Activated CD4-positive, alpha-beta memory T cell treated with anti-CD3 and anti-CD28 coated beads for 36 hours (primary cell): ENCODE measurements at places on chromosomes 2 and 18. TPM values are rescaled to one million over a fixed set of nuclear protein-coding genes. Genes with fewer than 3 reads are reported as not detected.

DNA sequence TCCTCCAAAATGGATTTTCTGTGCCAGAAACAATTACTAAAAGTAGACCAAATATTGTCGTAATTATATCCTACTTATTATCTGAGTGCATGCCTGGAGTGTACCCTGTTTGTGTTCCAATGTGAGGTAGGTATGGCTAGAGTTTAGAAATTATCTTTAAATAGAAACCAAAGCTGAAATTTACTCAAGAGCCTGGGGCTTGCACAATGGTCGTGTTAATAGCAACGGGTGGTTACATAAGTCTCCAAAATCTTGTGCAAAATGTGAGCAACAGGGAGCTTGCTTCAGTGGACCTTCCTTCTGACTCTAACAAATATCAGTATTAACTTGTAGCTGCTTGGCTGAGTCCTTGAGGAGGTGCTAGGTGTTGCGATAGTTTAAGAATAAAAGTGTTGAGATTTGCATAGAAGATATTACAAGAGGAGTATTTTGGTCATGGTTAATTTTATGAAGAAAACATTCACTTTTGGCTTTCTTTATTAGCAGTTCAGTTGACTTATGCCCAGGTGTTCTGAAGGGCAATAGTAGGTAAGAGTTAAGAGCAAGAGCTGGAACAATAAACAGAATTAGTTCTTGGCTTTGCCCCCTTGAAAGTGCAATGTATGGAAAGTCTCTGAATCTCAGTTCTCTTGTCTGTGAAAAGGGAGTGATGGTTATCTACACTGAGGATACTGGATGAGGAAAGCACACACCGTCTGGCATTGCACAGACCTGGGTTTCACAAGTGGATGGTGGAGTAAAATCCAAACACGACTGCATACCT is 4.6 kb downstream of the CXCR4 start:
- no peak for DNase-seq

DNA sequence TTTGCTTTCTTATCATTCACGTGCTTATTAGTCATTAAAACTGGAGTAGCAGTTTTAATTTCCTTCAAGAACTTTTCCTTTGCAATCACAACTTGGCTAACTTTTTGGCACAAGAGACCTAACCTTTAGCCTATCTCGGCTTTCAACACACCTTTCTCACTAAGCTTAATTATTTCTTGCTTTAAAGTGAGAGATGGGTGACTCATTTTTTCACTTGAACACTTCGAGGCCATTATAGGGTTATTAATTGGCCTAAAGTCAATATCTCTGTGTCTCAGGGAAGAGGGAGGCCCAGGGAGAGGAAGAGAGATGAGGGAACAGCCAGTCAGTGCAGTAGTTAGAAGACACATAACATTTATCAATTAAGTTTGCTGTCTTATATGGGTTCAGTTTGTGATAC is 289.8 kb downstream of the RBM43 start:
- DNase-seq: no peak

GRCh38 chr18:75784390-75784789 is 356.9 kb upstream of the SMIM21 start:
- DNase-seq: no peak

GRCh38 chr2:11862049-11862448 is 115.6 kb downstream of the LPIN1 start:
- no peak for DNase-seq

- no peak for DNase-seq
Measured at GRCh38 chr2:219642069-219642454, 14.6 kb downstream of the SLC4A3 start.

- DNase-seq: no peak
Measured at GRCh38 chr2:239898292-239898925, 126.7 kb downstream of the NDUFA10 start.

DNA sequence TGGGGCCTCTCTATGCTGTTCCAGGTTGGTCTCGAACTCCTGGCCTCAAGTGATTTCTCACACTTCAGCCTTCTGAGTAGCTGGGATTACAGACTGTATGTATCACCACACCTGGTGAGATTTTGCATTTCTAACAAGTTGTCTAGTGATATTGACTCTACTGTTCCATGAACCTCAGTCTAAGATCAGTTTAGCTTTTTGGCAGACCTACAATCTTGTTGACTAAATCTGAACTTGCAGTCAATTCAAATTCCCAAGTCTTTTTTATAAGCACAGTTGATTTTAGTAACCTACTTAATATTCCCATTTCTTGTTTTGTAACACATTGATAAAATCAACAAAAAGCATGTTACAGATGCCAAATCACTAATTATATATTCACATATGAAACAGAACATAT is 266.1 kb upstream of the CYP26B1 start:
- DNase-seq: no peak

GRCh38 chr2:14634489-14635390 is 2.2 kb downstream of the LRATD1 start:
- DNase-seq: peak; percentile 36

DNA sequence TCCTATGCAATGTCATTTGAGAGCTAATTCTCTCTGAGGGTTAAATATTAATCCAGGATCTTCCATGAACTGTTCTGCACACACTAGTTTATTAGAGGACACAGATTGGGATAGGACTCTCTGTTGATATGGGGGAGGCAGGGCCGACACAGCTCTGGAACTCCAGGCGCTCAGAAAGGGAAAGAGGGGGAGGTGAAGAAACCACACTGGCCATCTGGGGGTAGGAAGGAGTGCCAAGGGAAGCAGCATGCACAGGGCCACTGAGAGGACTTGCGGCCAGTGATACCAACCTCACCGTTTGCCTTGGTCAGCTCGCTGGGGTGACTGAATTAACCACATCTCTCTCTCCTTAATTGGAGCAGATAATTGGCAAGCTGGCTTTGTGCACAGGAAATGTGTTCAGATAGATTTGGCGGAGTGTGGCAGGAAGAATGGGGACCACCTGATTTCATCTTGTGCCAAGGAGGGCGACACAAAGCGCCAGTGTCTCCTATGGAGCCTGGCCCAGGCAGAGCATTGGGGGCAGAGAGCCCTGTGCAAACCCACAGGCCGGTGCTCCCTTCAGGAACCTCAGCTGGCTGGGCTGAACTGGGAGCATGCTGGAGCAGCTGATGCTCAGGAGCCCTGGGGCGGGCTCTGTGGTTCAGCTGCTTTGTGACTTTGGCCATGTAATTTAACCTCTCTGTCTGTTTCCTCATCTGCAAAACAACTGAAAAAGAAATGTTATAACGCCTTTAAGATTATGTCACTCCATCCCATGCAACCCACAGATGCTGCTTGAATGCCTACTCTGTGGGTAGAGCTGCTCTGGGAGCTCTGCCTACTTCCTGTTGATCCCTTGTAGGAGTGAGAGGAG is 114.7 kb upstream of the STON1 start:
- DNase-seq: no peak

GRCh38 chr18:811892-812375 is at the start of gene YES1:
Gene YES1, minus strand, starts transcription at chr18:812242. Its CDS starts 55,415 bp downstream, at chr18:756827.
- DNase-seq: no peak

DNA sequence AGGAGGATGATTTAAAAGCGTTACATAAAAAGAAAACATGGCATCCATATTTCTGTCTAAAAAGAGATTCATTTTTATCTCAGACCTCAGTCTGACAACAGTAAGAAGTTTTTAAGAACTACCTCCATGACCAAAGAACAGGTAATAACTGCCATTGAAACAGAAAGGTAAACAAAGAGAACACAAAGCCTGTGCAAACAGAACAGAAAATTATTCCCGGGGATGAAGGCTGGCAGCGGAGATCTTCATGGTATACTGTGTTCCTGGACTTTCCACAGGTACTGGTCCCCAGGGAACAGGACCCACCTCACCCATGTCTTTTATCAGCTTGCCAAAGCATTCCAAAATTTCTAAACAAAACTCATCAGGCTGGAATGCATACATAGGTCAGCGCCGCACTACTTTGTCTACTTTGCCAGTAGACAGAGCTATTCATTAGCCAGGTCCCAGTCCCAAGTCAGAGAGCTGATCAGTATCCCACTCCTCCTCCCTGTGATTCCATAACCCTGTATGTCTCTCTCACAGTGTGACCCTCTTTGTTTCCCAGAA is 277.3 kb downstream of the MBD2 start:
- DNase-seq: no peak

- no peak for DNase-seq
Measured at GRCh38 chr2:217468042-217468830, 534.6 kb downstream of the TNS1 start.

- DNase-seq: no peak
Measured at GRCh38 chr2:139992078-139992477, 1211.9 kb upstream of the NXPH2 start.

DNA sequence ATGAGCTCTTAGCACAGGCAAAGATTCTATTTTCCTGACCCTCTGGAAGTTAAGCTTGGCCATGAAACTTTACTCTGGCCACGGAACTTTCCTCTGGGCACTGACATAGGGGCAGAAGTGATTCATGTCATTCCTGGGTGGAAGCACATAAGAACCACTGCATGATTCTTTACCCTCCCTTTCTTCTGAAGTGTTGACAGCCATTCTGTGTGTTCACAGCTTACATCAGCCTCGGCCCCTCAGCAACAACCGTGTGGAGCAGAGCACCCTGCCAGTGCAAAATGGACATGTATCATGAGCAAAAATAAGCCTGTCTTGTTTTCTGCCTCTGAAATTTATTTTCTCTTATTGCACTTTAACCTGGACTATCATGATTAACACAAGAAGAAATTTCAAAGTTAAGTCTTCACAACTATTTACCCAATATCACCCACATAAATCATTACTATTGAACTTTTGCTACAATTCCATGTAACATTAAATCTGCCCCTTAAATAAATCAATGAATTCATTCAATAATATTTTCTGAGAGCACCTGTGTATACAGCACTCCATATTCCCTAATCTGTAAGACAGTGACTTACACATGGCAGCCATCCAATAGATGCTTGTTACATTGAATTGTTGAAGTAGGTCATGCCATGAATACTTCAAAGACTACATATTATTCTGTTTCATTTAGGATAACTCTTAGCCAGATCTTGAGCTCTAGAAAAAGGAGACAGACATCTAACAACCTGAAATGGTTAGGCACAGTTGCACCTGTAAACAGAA is 531.9 kb downstream of the IRS1 start:
- DNase-seq: no peak

GRCh38 chr18:74183130-74183529 is 34.8 kb downstream of the TIMM21 start:
- DNase-seq: no peak

DNA sequence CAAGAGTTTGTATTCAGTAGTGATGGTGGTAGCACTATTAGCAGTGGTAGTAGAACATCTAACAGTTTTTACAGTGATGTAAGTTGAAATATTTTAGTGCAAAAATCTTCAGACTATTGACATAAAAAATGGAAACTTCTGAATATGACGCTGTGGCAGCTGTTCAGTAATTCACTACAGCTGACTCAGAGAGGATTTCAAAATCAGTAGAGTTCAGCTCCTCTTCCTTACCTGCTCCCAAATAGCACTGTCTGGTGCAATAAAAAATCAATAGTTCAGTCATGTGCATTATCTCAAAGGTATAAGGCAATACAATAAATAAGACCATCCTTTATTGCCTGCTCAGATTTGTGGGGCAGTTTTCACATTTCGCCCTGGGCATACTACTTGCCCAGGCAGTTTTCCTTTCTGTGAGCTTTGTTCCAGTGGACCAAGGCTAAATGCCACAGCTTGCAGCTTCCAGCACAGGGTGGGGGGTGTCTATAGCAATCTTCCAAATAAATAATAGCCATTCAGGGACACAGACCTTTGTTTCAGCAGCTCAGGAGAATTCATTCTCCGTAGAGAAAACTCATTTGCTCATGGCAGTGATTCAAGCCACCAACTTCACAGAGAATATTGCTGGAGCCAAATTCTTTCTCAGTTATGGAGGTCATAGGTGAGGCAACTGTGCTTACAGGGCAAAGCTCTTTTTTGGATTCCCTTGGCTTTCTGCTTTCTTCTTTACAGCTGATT is 33.9 kb upstream of the GORASP2 start:
- no peak for DNase-seq

GRCh38 chr18:55343396-55344073 is 244.5 kb downstream of the TCF4 start:
- DNase-seq: no peak

GRCh38 chr18:58313491-58314032 is 269.5 kb downstream of the NEDD4L start:
- no peak for DNase-seq

DNA sequence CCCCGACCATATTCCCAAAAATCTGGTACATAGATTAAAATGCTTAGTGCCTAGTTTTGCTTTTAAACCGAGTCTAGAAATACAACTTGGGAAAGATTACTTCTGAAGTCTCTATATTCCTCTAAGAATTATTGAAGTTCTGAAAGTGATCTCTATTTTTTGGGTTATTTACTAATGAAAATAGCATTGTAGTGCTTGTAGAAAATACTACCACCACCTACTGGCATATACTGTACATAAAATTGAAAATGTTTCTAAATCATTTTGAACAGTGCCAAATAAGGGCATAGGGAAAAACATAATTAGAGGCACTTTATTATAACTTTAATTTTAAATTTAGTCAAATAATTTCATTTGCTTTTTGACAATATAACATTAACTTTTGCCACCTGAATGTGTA is 1399.6 kb upstream of the ZEB2 start:
- no peak for DNase-seq

DNA sequence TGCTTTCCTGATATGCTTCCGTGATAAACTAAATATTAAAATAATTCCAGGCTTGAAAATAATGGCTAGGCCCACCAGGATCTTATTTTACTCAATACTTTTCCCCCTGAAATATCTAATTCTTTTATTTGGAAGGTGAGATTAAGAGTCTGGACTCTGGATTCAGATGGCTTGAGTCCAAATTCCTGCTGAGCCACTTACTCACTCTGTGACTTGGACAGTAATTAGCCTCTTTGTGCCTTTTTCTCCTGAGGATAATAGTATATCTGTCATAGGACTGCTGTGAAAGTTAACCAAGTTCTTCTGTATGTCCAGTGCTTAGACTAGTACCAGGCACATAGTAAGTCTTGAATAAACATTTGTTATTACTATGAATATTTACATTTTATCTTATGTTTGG is 127.3 kb upstream of the ERBB4 start:
- DNase-seq: no peak

GRCh38 chr2:170505631-170506275 is 209.4 kb upstream of the SP5 start:
- DNase-seq: no peak

Gene PRADC1
- total RNA-seq: 13.6 TPM

Gene MSGN1
- total RNA-seq: not detected

Gene SPR
- total RNA-seq: 7.1 TPM

Gene ALK
- not detected for total RNA-seq

Gene PDK1
- total RNA-seq: 24.7 TPM

Gene LINC00305
- total RNA-seq: not detected

Gene BCL2L11
- total RNA-seq: 25.6 TPM

Gene ATP6V1C2
- not detected for total RNA-seq

Gene PHOSPHO2
- total RNA-seq: 2.6 TPM

Gene DTNA
- total RNA-seq: not detected
